ENCODE measurements at places on chromosomes 4 and X.

DNA sequence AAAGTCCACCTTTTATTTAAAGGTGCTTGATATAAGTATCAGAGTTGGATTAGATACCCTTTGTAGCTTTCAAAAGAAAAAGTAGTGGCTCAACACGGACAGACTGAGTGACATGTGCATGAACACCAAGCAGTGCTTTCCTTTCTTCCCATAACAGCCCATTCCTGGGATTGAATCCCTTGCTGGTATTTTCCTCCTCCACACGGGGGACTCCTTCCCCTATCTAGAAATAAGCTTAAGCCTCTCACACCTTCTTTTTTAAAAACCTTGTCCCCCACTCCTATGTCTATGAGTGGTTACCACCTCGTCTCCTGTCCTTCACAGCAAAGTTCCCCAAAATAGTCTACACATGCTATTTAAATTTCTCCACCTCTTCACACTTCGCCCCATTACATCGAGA is 5.1 kb downstream of the AP1S2 start:
- DNase-seq, result no peak

DNA sequence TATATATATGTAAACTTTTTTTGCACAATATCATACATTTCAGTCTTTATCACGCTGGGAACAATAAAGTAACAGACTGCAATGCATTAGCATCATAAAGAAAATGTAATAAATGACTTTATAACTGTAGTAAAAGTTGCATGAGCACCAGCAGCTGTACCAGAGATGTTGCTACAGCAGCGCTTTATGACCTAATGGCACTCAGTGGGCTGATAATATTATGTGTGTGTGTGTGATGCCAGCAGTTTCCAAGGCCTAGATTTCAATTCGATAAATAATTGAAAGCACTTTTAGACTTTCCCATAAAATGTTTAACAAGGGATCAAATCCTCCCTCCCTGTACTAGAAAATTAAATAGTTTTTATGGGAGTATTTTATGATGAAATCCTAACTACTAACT is 367.6 kb upstream of the AGA start:
- no peak for DNase-seq

DNA sequence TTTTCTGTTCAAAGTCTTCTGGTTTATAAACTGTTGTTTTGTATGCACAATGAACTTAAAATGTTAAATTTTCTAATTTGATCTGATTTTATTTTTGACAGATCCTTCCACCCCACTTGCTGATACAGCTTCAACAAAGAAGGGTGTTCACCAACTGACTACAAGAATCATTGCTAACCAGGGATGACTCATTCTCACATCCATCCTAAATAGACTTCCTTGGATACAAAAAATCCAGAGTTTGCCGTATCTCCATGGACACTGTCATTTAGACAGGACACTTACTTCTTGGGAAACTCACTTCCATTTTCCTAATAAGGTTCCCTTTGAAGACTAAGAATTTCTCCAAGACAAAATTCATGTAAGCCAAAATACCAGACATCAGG is 111.6 kb upstream of the NWD2 start:
- DNase-seq, result no peak

DNA sequence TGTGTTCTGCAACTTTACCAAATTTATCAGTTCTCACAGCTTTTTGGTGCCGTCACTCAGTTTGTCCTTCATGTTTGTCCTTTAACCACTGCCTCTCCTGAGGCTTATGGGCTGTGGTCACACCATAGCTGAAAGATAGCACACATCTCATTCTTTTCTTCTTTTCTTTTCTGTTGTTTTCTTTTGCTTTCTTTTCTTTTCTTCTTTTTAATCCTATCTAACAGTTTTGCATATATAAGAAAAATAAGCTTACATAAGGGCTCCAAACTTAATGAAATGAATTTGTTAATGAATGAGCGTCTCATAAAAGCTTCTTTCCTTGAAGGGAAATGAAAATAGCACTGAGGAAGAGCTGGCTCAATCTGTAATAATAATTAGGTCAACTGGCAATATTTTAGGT is 1061.2 kb downstream of the PCDH18 start:
- DNase-seq, result no peak

DNA sequence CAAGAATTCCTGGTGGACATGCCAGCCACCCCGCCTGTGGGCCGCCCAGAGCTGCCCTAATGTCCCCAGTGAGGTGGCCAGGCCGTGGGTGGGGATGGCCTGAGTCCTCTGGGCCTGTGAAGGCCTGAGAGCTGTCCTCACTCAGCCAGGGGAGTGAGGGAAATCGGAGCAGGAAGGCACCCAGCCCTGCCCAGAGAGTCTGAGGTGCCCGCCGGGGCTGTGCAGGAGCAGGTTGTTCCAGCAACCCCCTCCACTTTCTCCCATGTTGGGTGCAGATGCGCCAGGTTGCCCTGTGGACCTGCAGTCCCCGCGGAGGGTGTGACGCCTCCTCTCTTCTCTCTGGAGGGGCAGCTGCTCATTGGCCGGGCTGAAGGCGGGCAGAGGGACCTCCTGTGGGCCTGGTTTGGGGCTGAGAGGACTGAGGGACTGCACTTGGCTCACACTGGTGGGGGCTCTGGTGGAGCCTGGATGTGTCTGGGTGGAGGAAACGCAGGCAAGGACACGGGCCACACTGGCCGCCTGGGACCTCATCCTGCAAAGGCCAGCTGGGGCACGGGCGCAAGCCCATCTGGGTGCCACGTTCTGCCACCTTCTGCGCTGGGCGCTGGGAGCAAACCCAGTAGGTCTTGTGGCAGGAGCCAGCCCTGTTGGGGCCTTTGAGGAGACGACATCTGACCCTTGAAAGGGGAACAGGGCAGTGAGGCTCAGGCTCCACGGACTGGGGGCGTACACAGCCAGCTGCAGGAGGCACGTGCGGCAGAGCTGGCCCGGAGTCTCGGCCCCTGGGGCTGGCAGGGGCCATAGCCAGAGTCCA is 14.0 kb downstream of the DOK7 start:
- no peak for DNase-seq

- DNase-seq, result no peak
Observed at GRCh38 chrX:129724754-129725153, 14.0 kb upstream of the XPNPEP2 start.
